ENCODE measurements at places on chromosomes 7 and 10. TPM values are rescaled to one million over a fixed set of nuclear protein-coding genes. Genes with fewer than 3 reads are reported as not detected.

- DNase-seq, result no peak
These were observed 22.2 kb upstream of the RHEB start for GRCh38 chr7:151541709-151542499.

DNA sequence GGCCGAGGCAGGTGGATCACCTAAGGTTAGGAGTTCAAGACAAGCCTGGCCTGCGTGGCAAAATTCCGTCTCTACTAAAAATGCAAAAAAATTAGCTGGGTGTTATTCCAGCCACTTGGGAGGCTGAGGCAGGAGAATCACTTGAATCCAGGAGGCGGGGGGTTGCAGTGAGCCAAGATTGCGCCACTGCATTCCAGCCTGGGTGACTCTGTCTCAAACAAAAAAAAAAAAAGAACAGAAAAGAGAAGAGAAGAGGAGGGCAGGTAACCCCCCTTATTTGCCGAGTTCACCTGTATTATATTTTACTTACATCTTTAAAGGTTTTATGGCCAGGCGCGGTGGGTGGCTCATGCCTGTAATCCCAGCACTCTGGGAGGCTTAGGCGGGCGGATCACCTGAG, 91.7 kb downstream of the RNF216 start:
- DNase-seq, result no peak

The VSIR gene
- 133 TPM for total RNA-seq

The EBF3 gene
- not detected for total RNA-seq

DNA sequence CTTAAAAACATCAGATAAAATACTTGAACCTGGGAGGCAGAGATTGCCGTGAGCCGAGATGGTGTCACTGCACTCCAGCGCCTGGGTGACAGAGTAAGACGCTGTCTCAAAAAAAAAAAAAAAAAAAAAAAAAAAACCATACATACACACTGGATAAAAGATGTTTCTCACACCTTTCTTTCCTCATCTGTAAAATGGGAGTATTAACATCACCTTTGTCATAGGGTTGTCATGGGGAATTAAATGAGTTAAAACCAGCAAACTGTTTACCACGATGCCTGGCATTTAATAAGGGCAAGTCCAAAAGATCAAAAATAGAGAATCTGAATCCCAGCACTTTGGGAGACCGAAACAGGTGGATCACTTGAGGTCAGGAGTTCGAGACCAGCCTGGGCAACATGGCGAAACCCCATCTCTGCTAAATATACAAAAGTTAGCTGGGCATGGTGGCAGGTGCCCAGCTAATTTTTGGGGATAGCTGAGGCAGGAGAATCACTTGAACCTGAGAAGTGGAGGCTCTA, 12.9 kb downstream of the LRRC20 start:
- no peak for DNase-seq
